ENCODE measurements at places on chromosomes 7 and 10.

DNA sequence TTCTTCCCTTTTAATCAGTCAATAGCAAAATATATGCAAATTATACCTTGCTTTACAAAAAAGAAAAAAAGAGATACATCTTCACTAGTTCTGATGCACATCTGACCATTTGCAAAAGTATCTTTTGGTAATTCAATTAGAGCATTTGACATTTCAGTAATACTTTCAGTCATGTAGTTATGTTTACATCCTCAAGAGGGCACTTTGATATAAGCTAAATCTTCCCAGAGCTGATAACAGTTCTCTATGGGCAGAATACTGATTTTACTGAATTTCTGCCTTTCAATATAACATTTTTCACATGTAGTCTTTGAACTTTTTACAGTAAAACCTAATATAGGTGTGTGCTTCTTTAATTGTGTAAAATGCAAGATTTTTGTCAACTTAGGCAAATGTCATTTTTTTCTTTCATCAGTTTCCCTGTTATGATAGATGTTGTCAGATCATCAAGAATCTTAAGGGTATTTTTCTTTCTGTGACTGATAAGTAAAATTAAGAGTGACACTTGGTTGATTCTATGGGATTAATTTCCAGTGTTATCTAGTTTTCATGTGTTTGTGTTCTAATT, 703.5 kb upstream of the SEMA3D start:
- peak; percentile 76 for DNase-seq

GRCh38 chr7:2616387-2617324, 15.1 kb upstream of the TTYH3 start:
- no peak for DNase-seq

DNA sequence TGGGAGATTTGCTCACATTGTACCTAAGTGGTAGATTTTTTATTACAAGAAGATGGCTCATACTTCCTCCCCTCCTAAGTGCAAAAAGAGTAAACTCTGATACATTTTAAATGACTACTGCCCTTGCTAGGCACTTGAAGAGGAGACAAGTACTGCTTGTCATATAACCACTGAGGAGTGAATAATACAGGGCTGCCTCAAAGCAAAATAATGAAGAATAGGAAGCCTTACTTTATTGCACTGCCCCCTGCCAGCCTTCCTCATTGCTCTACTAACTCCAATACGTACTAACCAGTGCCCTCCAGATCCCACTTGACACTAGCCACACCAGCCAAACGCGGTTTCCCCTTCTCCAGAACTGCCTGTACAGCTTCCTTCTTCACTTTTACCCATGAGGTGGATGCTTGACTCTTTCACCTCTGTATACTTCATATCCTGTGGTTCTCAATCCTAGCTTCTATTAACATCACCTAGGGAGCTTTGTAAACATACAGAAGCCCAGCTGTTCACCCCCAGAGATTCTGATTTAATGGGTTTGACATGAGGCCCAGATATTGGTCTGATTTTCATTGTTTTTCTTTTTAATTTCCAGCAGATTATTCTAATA, 11.7 kb upstream of the MTERF1 start:
- no peak for DNase-seq

GRCh38 chr10:126170776-126171175, 217.5 kb downstream of the ADAM12 start:
- DNase-seq: no peak

GRCh38 chr10:47024399-47025252, 113.4 kb downstream of the PTPN20 start:
- DNase-seq: peak; percentile 61

- DNase-seq: no peak
Observed at GRCh38 chr7:20153999-20154398, 63.2 kb downstream of the MACC1 start.

GRCh38 chr7:158570449-158571170, 17.0 kb downstream of the PTPRN2 start:
- DNase-seq: no peak
